ENCODE measurements at places on chromosomes 11 and 22.

DNA sequence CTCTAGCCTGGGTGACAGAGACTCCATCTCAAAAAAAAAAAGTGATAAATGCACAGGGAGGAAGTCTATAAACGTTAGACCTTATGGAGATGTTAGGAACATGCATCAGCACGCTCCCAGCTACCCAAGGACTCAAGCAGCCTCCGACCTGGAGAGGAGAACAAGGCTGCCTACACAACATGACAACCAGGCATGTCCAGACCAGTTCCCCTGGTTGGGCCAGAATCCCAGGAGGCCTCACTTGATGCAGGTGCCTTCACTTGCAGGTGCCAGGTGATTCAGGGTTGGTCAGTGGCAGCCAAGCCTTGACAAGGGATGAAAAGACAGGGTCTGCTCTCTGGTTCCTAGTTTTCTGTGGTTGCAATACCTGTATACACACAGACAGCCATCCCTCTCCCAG, 5.9 kb downstream of the RANGAP1 start:
- no peak for DNase-seq

DNA sequence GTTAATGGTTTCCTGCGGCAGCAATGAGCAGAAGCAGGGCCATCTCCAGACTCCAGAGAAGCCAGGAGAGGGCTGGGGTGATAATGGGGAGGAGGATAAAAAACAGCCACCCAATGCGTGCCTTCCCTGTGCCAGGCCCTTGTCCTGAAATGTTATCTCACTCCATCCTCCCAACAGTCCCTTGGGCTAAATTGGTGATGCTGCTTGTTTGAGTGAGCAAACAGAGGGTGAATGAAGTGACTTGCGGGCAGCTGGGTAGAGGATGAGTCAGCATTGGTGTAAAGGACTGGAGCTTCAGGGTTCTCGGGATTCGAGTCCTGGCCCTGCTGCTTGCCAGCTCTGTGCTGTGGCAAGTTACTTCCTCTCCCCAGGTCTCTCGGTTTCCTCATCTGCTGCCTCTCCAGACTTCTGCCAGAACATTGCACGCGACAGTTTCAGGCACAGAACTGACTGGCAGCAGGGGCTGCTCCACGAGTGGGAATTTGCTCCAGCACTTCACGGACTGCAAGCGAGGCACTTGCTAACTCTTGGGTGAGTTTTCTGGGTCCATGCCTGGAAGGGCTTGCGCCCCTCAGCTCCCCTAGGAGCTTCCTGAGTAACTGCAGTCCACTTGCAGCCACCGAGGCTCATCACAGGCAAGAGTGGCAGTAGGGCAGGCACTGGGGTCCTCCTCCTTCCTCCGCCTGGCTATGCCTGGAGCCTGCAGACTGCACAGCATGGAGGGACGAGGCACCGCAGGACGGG, at the start of gene P2RY6:
P2RY6 (plus strand) TSS at position 403 of the 744 bp plus-strand sequence. CDS start 24,181 bp downstream, outside the sequence.
- DNase-seq: no peak

- DNase-seq: no peak
Measured at GRCh38 chr11:43269254-43269918, 42.4 kb upstream of the API5 start.

DNA sequence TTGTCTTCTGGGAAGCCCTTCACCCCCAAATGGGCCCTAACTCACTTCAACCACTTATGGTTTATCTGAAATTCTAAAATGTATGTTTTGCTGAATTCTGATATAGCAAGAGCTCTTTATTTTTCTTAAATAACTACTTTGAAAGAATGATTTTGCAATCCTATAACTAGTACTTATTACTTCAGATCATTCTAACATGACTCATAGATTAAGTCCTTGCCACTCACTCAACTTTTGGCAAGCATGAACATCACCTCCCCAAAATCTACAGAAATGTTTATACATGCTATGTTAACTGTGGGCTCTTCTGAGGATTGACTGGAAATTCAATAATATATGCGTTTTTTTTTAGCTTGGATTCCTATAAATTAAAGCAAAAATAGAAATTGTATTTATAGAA, 367.4 kb upstream of the FAT3 start:
- DNase-seq: no peak

- DNase-seq: no peak
Measured at GRCh38 chr11:43992834-43993637, 50.6 kb downstream of the C11orf96 start.

DNA sequence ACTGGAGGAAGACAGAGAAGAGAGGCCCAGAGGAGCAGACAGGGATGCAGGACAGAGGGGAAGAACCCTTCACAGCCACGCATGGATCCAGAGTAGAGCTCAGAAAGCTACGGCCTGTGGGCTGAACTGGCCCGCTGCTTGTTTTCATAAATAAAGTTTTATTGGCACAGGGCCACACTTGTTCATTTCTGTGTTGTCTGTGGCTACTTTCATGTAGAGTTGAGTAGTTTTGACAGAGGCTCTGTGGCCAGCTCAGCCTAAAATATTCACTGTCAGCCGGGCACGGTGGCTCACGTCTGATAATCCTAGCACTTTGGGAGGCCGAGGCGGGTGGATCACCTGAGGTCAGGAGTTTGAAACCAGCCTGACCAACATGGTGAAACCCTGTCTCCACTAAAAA, 26.2 kb upstream of the GAL start:
- DNase-seq: no peak

DNA sequence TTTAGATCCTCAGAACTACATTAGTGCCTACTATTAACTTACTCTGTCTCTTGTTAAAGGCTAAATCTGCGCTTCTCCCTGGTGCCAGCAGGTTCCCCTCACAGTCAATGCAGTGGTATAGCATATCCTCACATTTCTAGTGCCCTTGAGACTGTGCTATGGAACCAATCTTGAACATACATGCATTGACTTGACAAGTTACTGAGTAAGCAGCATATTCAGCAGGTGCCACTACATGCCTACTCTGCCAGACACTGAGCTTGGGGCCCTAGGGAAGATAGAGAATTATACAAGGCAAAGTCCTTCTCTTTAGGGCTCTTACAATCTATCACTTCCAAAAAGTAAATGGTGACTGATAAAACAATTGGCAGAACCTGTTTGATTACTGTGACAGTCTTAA, 3.2 kb downstream of the FUT4 start:
- DNase-seq: no peak

GRCh38 chr22:30841273-30841672, 127.3 kb downstream of the MORC2 start:
- DNase-seq: no peak

DNA sequence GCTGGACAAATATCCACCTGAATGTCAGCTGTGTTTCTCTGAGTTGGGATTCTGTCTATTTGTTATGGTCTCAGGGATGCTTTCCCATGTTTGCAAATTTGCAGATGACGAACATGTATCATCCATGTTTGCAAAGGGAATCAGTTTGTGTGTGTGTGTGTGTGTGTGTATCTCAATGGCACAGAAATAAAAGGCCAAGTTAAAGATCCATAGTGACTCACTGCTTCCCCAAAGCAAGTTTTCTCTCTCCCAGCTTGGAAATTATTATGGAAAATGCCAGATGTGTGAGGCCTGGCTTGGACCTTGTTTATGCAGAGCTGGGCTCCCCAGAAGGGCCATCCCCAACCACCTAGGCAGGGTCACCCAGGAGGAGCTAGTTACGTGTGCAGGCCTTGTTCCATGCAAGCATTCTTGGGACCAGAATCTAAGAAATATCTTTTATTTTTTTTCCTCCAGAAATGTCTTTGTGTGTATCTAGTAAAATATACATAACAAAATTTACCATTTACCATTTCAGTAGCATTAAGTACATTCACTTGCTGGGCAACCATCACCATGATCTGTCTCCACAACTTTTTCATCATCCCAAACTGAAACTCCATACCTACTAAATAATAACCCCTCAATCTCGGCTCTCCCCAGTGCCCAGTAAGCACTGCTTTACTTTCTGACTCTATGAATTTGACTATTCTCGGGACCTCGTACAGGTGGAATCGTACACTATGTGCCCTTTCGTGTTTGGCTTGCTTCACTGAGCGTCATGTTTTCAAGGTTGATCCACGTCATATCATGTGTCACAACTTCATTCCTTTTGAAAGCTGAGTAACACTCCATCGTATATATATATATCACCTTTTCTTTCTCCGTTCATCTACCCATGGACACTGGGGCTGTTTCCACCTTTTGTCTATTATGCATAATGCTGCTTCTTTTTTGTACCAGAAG, 56.6 kb upstream of the WNT7B start:
- no peak for DNase-seq

DNA sequence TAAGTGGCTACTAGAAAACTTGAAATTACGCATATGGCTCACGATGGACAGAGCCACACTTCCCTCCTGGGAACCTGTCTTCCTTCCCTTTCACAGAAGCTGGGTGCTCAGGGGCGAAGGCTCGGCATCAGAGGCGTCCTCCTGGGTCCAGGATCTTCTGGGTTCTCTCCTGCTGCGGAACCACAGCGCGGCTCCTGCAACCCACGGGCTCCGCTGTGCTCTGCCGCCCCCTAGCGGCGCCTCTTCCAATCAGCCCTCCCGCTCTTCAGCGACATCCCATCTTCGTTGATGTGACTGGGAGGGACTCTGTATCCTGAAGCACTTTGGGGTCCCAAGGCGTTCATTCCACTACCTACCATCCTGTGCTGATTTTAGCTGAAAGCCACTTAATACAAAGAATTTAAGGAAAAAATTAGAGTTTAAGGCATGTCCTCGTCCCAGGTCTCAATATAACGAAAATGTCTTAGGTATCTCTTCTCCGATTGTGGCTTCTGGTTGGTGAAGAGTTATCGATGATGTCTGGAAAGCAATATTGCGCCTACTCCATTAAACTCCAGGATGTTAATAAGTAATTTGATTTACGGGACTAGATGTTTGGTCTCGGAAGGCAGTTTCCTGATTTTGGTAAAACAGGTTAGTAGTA, 14.8 kb upstream of the RPS3 start:
- peak; percentile 67 for DNase-seq

- no peak for DNase-seq
Measured at GRCh38 chr11:28529046-28529445, 420.9 kb downstream of the METTL15 start.

GRCh38 chr11:102007567-102008437, 39.4 kb upstream of the CFAP300 start:
- peak; percentile 93 for DNase-seq

DNA sequence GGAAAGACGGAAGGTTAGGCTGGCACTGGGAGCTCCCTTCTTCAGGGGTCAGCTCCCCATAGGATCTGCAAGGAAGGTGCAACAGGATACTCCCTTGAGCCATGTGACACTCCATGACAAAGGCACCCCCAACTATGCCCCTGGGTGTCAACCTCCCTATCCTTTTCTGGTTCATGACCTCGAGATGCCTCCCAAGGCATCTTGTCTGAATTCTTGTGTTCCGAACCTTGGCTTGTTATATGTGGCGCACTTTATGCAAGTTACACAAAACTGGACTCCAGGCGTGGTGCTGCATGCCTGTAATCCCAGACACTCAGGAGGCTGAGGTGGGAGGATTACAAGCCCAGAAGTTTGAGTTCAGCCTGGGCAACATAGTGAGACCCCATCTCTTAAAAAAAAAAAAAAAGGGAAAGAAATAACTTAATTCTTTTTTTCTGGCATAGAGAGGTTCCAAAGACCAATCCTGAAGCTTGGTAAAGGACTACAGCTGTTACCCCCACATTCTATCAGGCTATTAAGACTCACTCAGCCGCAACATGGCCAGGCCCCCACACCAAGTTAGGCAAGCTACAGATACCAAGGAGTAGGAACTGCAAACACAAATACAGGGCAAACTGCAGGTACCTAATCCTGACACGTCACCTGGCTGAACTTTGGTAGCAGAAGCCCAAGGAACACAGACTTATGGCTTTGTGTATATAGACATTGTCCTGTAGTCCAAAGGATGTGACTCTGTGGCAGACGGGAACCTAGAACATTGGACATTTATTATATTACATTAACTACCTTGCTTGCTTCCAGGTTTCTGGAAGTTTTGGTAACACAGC, 1.4 kb downstream of the C11orf24 start:
- no peak for DNase-seq

DNA sequence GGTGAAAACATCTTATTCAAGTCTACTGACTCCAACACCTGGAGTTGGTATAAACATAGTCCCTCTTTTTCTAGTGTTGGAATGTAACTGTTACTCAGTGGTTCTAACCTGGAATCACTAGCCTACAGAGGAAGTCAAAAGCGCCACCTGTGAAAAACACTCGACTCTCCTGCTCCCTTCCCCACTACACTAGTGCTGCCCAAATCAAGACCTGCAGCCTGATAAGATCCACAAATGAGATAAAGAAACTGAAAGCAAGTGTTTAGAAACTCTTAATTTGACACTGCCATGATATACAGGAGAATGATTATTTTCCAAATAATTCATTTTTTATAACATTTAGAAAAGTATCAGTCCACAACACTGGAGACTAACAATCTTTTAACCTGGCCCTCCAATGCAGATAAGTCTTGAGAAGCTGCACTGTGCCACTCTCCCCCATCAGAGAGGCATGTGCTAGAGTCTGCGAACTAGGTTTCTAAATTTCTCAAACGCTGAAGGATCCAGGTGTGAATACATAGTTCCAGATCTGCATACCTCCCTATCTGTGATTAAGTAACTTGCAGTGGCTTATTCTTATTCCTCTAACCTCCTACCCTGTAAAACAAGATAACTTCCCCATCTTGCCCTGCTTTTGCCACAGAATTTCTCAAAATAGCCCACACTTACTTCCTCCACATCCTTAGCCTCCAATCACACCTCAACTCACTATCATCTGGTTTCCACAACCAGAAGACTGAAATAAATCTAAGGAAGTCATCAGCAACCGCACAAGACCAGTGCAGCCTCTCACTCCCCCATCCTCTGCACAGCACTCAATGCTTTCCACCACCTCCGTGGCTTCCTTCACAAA, 88.1 kb downstream of the RRAS2 start:
- no peak for DNase-seq

- peak; percentile 66 for DNase-seq
Measured at GRCh38 chr11:59755701-59756557, 753 bp downstream of the STX3 start.

DNA sequence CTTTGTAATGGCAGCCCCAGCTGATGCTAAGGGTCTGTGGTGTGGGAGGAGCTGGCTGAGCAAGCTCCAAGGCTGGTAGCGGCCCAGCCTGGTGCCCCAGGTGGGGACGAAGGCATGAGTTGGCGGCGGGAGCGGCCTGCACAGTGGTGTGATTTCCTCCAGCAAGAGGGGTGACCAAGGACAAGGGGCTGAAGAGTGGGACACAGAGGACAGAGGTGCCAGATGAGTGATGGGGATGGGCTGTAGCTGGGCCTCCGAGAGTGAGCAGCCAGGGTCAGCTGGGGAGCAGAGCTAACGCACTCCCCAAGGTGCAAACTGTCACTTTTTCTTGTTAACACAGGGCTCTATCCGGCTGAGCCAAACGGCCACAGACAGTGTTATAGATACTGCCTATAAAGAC, 229.2 kb upstream of the TBCEL start:
- DNase-seq: no peak
